ENCODE measurements at places on chromosomes 13 and 19. TPM values are rescaled to one million over a fixed set of nuclear protein-coding genes. Genes with fewer than 3 reads are reported as not detected.

- no peaks in the 10 kb centered on the region for H3K4me1 ChIP-seq
- DNase-seq: peak; percentile 49
- H3K27ac ChIP-seq: peak within 1 kb of the TSS; percentile 53
- H3K36me3 ChIP-seq: no peaks in the 10 kb centered on the region
- H3K4me3 ChIP-seq: peak within 1 kb of the TSS; percentile 21
- H3K27me3 ChIP-seq: no peaks in the 10 kb centered on the region
Observed at GRCh38 chr19:23002690-23003422, at the start of gene ZNF728. Gene ZNF728, minus strand, starts transcription at chr19:23003176. Its CDS starts 146 bp downstream, at chr19:23003030.

GRCh38 chr13:36612230-36612629 is 61.6 kb upstream of the SERTM1 start:
- H3K4me1 ChIP-seq: no peaks in the 10 kb centered on the region
- no peak overlapping the region for H3K27ac ChIP-seq
- H3K27me3 ChIP-seq: no peaks in the 10 kb centered on the region
- no peak overlapping the region for H3K4me3 ChIP-seq
- H3K36me3 ChIP-seq: no peaks in the 10 kb centered on the region

- H3K27ac ChIP-seq: no peak overlapping the region
- no peaks in the 10 kb centered on the region for H3K4me1 ChIP-seq
- H3K36me3 ChIP-seq: no peaks in the 10 kb centered on the region
- no peaks in the 10 kb centered on the region for H3K27me3 ChIP-seq
Observed at GRCh38 chr13:72303941-72304746, 423.3 kb downstream of the MZT1 start.

DNA sequence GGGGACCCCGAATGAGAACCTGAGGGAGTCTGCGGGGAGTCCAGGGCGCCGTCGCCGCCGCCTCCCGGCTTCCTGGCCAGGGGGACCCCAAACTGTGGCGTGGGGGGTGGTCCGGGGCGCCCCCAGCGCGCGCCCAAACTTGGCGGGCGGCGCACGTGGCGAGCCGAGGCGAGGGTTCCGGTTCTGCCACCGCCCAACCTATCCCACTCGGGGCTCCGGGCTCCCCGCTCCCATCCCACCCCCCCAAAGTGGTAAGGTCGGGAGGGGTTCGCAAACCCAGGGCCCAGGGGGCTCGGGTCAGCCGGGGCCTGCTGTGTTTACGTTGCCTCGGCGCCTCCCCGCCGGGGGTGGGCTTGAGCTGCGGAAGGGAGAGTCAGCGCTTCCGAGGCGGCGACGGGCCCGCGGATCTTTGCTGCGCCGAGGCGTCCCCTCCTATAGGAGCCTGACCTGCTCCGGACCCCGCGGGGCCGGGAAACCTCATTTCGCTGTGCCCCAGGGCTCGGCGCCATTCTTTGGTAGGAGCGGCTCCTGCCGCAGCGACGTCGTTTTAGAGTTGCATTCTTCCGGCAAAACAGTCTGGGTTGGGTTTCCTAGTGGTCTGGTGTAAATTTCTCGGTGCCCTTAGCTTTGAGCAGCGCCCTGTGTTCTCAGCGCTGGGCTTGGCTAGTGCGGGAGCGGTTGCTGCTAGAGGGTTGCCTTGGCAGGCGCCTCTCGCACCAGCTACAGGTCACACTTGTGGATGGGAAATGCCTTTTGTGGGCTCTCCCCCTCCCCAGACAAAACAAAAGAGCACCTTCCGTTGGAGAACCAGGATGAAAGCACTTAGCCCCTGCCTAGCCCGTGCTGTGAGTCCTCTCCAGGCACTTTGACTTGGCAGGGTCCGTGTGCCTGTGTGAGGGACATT is 1.2 kb downstream of the DAZAP1 start:
- H3K4me1 ChIP-seq: peaks cover 33% of the 10 kb centered on the region
- no peaks in the 10 kb centered on the region for H3K27me3 ChIP-seq
- peak; percentile 70 for DNase-seq

- no peaks in the 10 kb centered on the region for H3K36me3 ChIP-seq
- peak overlapping the region; percentile 85 for H3K4me3 ChIP-seq
- H3K27ac ChIP-seq: no peak overlapping the region
- no peaks in the 10 kb centered on the region for H3K27me3 ChIP-seq
- DNase-seq: peak; percentile 62
Observed at GRCh38 chr19:290372-291005, 714 bp downstream of the PLPP2 start.

DNA sequence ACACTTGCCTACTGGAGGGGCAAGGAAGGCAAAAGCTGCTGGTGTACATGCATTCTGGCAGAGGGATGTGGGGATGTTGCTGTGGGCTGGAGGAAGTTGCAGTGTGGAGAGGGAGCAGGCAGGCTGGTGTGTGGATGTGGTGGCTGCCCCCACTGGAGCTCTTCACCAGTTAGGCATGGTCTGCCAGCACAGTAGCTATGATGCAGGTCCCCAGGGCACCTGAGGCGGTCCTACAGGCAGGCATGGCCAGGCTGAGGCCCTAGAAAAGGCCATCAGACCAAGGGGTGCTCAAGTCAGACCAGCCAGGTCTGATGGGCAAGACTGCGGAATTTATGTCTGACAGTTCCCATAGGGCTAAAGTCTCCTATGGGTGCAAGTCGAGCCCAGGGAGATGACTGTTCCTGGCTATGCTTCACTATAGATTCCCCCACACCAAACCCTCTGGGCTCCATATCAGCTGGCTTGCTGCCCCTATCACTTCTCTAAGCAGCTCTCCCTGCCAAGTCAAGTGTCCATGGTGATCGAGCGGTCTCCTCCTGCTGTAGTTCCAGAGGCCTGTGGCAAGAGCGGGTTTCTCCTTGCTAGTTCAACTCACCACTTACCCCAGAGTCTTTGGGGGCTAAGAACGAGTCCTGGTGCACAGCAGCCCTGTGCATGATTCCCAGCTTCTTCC is 473.1 kb downstream of the TDRD3 start:
- H3K4me3 ChIP-seq: no peak overlapping the region
- no peaks in the 10 kb centered on the region for H3K36me3 ChIP-seq
- no peak for DNase-seq
- no peak overlapping the region for H3K27ac ChIP-seq
- H3K4me1 ChIP-seq: no peaks in the 10 kb centered on the region

DNA sequence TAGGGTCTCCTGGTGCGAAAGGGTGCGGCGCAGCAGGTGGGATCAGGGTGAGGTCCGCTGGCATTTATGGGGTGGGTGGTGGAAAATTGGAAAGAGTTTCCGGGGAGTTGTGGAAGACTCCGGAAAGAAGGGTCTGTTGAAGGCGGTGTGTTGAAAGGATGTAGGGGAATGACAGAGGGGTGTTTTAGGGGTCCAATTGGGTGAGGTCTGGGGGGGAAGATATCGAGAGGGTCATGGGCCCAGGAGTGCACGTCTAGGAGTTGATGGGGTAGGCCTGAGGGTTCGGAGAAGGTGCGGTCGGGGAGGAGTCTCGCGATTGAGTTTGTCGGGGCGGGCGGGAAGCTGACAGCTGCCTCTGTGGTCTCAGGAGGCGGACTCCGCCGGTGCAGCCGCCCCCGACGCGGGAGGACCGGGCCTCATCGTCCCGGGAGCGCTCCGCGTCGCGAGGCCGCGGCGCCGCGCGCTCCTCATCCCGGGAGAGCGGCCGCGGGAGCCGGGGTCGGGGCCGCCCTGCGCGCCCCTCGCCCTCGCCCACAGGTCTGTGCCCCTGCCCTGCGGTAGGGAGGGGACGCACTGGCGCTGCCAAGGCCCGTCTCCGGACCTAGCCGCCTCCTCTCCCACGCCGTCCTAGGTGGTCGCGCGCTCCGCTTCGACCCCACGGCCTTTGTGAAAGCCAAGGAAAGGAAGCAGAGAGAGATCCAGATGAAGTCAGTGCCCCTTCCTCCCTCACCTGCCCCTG is 7.0 kb downstream of the PGLYRP1 start:
- H3K4me3 ChIP-seq: peak overlapping the region; percentile 59
- DNase-seq: no peak
- H3K4me1 ChIP-seq: peaks cover 21% of the 10 kb centered on the region
- no peak overlapping the region for H3K27ac ChIP-seq

Gene ANKLE1
- total RNA-seq: not detected

GRCh38 chr13:78370231-78370630 is 233.1 kb downstream of the POU4F1 start:
- no peak for DNase-seq
- H3K36me3 ChIP-seq: no peaks in the 10 kb centered on the region
- H3K4me1 ChIP-seq: no peaks in the 10 kb centered on the region
- H3K27me3 ChIP-seq: no peaks in the 10 kb centered on the region
- no peak overlapping the region for H3K4me3 ChIP-seq

Gene SHISA7
- not detected for total RNA-seq

DNA sequence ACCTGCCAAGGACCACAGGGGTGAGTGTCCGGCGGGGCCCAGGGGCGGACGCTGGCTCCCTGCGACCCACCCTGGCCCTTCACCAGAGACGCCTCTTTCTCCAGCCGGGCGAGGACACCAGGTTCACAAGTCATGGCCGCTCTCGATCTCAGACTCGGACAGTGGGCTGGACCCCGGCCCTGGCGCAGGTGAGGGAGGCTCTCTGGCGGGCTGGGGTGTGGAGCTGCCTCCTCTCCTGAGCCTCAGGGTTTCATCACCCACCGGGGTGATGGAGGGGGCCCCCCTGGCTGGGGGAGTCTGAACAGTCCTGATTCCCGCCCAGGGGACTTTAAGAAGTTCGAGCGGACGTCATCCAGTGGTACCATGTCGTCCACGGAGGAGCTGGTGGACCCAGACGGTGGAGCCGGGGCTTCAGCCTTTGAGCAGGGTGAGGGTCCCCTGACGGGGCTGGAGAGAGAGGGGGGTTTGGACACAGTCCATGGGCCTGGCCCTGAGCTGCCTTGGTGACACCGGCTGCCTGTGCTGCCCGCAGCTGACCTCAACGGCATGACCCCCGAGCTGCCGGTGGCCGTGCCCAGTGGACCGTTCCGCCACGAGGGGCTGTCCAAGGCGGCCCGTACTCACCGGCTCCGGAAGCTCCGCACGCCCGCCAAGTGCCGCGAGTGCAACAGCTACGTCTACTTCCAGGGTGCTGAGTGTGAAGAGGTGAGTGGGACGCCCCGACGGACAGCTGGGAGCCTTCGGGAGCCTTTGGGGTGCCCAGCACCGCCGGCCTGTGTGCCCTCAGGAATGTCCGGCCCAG is 13.6 kb downstream of the ARHGAP45 start:
- DNase-seq: peak; percentile 34
- H3K4me1 ChIP-seq: peaks cover 35% of the 10 kb centered on the region
- no peak overlapping the region for H3K4me3 ChIP-seq
- H3K36me3 ChIP-seq: peaks cover 22% of the 10 kb centered on the region
- no peaks in the 10 kb centered on the region for H3K27me3 ChIP-seq
- H3K27ac ChIP-seq: no peak overlapping the region

DNA sequence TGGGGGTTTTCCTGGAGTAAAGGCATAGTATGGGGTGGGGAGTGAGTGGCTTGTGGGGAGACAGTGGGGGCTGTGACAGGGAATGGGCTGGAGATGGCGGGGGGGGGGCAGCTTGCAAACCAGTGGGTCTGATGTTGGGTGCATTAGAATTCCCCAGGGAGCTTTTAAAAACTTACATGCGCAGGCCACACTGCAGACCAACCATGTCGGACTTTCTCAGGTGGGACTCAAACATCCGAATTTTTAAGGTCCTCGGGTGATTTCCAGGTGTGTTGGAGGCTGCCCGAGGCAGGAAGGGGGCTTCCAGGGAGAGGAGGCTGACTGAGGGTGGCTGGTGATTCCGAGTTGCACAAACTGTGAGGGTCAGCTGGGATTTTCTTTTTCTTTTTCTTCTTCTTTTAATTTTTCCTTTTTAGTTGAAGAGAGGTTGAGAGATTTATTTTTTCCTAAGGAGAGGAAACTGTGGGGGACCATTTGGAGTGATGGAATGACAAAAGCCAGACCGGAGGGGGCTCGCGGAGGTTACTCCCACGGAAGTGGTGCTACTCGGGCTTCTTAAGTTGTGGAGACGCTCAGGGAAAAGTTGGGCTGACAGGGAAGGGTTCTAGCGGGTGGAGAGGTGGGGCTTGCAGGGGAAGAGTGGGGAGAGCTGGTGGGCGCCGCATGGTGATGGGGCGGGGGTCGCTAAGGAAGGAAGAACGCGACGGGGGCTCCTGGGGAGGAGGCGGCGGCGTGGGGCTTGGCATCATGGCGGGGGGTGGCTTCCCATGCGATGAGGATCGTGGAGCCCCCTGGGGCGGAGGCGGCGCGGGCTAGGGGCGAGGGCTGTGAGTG is 997 bp upstream of the CACNG8 start:
- no peak for DNase-seq
- H3K4me3 ChIP-seq: no peak overlapping the region
- H3K27ac ChIP-seq: no peak overlapping the region
- no peaks in the 10 kb centered on the region for H3K36me3 ChIP-seq
- no peaks in the 10 kb centered on the region for H3K4me1 ChIP-seq

DNA sequence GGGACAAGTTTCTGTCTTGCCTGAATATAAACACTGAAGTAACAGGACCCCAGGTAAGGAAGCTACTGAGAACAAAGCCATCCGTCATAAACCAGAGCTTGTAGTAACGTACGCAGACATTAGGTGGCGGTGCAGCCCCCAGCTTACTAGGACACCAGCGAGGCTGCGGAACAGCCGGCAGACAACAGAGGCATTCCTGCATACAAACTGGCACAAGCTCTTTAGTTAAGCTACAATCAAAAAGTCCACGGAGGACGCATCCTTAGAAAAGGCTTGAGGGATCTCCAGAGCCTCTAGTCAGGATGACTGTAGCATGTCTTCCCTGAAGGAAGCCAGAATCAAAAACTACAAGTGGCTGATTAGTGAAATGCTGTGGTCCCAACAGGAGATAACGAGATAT is 26.2 kb downstream of the ZNF160 start:
- H3K4me3 ChIP-seq: no peak overlapping the region
- H3K36me3 ChIP-seq: peaks cover 92% of the 10 kb centered on the region
- DNase-seq: no peak
- no peaks in the 10 kb centered on the region for H3K4me1 ChIP-seq

GRCh38 chr19:34549833-34550232 is 68.3 kb downstream of the WTIP start:
- H3K27ac ChIP-seq: no peak overlapping the region
- H3K36me3 ChIP-seq: no peaks in the 10 kb centered on the region
- no peaks in the 10 kb centered on the region for H3K4me1 ChIP-seq
- H3K4me3 ChIP-seq: no peak overlapping the region
- no peak for DNase-seq

Gene CEACAM3
- not detected for total RNA-seq

- H3K27ac ChIP-seq: no peak overlapping the region
- peak; percentile 64 for DNase-seq
- no peaks in the 10 kb centered on the region for H3K4me1 ChIP-seq
- H3K4me3 ChIP-seq: no peak overlapping the region
- H3K27me3 ChIP-seq: no peaks in the 10 kb centered on the region
Observed at GRCh38 chr19:18233224-18233825, 7.1 kb upstream of the PDE4C start.

Gene LHB
- total RNA-seq: not detected

Gene CEACAM7
- total RNA-seq: not detected

Gene DAZAP1
- total RNA-seq: 50.4 TPM

GRCh38 chr13:21872795-21873194 is 201.9 kb downstream of the FGF9 start:
- no peaks in the 10 kb centered on the region for H3K36me3 ChIP-seq
- H3K4me1 ChIP-seq: no peaks in the 10 kb centered on the region
- H3K4me3 ChIP-seq: no peak overlapping the region
- H3K27me3 ChIP-seq: no peaks in the 10 kb centered on the region

- H3K27me3 ChIP-seq: no peaks in the 10 kb centered on the region
- H3K4me3 ChIP-seq: no peak within 1 kb of the TSS
- H3K4me1 ChIP-seq: no peaks in the 10 kb centered on the region
- H3K27ac ChIP-seq: no peak within 1 kb of the TSS
- no peaks in the 10 kb centered on the region for H3K36me3 ChIP-seq
- DNase-seq: no peak
Observed at GRCh38 chr13:83881917-83882605, at the start of gene SLITRK1. Gene SLITRK1, minus strand, starts transcription at chr13:83882474. Its CDS starts 967 bp downstream, at chr13:83881507.

Gene TMEM221
- not detected for total RNA-seq

Data from Peyer's patch (tissue), 4 donors.